Ovary (tissue), 10 donors: ENCODE measurements at places on chromosomes 2 and 18.
A peak's percentile ranks its signal among the peaks of the same experiment; 100 is the strongest.

DNA sequence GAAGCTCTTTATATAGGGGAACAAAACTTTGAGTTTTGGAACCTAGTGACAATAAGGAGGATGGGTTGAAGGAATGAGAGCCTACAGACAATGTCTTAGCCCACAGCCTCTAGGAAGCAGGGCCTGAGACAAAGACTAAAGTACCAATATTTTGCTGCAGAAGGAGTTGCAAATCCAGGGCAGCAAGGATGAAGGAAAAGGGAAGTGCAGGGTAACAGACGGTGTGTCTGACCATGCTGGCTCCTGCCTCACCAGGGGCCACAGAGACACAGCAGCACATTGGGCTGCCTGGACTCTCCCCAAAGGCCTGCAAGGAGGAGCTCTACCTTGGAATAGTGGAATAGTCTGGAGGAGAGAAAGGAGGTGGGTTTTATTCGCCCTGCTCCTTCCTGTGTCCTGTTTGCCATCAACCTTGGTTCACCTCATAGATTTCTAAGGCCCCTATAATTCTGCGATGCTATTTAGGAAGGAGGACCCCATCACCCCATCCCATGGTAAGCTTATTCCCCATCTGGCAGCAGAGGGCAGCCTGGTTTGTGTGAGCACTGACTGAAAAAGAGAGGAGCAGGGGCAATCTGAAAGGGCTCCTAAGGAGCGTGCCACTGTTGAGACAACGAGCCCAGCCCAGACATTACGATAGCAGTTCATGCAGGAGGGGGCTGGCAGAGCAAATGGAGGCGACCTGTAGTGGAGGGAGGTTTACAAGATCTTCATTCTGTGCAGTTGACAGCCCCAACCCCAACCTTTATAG, 143.4 kb downstream of the MGAT5 start:
- no peak for DNase-seq

- no peak for DNase-seq
These were observed 175.6 kb downstream of the PRKCE start for GRCh38 chr2:45826884-45827635.

DNA sequence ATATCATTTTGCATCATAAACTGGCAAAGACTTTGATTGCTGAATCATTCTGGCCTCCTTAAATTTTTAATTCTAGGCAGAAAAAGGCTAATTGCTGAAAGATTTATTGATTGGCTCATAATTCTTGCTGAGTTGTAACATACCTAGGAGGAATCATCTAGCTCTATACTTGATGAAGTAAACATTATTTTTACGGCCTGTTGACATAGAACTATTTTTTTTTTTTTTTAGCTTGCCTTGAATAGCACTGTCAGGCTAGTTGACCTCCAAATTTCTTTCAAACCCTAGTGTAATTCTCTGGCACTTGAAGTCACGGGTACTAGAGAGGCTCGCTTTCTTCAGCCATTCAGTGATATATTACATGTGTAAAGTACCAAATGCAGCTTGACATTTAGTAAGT, 2.8 kb downstream of the SERPINB12 start:
- no peak for DNase-seq

GRCh38 chr2:184370954-184371353, 227.4 kb upstream of the ZNF804A start:
- DNase-seq, result no peak

DNA sequence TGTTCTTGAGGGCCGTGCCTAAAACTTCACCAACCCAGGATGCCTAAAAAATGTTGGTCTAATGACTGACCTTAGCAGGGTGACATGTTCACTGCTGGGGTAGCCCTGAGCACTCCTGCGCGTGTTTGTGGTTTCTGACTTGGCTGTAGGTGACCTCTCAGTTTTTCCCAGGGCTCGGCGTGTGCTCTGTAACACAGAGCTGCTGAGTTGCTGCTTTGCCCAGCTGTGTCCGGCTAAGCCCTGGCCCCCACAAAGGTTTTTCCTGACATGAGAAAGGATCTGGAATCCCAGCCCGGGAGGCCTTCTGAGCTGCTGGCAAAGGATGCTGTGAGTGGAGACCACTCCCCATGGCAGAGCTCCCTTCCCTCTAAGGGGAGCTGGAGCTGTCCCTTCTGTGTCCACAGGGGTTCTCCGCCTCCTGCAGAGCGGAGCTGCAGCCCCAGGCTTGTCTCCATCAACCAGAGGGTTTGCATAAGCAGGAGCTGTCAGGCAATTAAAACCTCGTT, 52.7 kb downstream of the CRIM1 start:
- DNase-seq, result peak; percentile 57

DNA sequence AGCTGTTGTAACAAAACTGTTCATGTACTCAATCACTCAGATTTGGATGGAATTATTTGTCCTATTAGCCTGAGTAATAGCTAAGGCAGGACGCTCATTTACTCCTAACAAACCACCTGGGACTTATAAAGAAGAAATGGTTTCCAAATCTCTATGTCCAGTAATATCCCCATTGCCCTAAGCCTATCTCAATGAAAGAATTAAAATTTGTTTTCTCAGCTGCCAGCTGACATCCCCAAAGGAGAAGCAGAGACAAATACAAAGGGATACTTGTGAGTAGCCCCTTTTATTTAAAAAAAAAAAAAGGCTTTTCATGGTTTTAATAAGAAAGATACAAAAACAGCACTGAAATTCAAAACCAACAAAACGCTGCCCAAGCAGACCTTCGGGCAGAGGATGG, 211.4 kb upstream of the PARD3B start:
- DNase-seq, result no peak

- no peak for DNase-seq
These were observed 45.6 kb downstream of the DDX18 start for GRCh38 chr2:117859924-117860647.

DNA sequence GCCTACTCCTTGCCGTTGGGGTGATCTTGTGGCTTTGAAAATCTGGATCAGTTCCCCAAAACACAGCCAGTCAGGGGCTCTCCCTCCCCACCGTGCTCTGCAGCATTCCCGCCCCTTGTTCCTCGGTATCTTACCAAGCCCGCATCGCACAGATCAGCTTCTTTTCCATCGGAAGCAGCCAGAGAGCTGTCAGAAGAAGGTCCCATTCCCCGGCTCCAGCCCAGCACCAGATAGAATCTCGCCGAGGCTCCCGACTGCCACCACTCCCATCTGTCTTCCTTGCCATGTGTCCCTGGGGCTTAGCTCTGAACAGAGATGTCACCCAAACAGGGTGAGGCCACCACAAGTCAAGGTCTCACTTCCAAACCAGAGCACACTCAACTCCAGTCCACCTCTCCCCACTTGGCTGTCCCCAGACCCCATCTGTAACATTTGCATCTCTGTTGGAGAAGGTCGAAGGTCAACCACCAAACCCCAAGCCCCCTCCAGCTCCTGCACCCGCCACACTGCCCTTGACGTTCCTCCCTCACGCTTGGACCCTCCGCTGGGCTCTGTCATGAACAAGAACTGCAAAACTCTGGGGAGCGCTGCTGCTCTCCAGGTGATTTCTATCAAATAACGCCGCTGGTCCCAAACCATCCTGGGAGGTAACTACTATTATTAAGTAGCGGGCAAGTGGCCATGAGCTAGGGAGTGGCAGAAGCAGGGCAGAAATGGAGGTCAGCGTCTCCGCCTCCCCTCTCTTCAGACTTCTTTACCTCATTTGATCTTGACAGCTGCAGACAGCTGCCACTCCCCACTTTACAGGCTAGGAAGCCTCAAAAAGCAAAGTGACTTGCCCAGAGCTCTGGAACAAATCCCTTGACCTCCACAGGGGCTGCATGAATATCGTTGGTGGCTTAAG, 70.0 kb upstream of the TAF1B start:
- DNase-seq, result no peak

DNA sequence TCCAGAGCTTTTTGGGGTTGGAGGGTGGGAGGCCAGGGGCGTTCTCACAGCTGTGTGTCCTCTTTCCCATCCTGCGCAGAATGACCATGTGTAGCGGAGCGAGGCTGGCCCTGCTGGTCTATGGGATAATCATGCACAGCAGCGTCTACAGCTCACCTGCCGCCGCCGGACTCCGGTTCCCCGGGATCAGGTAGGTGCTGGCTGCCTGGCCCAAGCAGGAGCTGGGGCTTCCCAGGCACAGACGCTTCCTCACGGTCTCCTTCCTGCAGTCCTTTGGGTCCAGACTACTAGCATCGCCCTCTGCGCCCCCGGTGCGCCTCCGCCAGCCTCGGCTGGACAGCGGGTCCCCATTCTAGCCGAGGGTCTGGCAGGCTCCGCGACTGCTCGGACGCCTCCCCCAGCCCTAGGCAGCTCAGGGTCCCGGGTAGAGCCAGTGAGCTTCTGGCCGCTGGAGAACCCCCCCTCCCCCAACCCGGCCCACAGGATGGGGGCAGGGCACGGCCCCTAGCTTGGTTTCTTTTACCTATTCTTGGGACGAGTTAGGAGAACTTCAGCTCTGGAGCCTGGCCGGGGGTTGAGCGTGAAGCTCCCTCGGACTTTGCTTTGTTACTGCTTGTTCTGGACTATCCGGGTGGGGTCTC, 756 bp downstream of the ADCYAP1 start:
- no peak for DNase-seq

DNA sequence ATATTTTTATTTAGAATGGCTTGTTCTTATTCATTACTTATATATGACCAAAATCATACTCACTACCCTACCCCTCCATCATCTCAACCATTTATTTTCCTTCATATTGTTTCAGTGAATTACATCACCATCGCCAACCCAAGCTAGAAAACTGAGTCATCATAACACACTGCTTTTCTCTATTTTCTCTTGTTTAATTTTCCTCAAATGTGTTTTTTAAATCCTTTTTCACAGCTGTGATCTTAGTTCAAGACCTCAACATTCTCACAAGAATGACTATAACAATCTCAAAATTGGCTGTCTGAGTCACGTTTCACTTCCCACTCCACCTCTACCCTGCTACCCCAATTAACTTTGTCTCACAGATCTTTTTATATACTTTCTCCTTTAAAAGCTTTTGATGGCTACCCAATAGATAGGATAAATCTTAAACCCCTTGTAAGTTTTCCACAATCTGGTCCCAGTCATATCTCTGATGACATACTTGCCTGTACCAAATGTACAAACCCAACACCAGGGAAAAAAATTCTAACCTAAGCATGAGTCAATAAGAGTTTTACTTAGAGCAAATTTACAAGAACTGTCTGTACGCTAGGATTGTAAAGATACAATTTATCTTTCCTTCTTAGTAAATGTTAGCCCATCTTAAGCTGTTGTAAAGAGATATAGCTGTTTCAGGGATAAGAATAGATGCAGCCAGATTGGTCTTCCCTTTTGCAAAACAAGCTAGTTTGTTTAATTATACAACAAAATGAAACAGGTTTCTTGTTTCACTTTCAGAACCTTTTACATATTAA, 635.1 kb upstream of the SLC39A10 start:
- no peak for DNase-seq

GRCh38 chr2:215835657-215836056, 177.7 kb downstream of the MREG start:
- DNase-seq, result no peak

GRCh38 chr18:48674758-48675351, 136.0 kb downstream of the CTIF start:
- peak; percentile 13 for DNase-seq

- DNase-seq, result no peak
These were observed 172.3 kb downstream of the ARL6IP6 start for GRCh38 chr2:152890736-152891135.

DNA sequence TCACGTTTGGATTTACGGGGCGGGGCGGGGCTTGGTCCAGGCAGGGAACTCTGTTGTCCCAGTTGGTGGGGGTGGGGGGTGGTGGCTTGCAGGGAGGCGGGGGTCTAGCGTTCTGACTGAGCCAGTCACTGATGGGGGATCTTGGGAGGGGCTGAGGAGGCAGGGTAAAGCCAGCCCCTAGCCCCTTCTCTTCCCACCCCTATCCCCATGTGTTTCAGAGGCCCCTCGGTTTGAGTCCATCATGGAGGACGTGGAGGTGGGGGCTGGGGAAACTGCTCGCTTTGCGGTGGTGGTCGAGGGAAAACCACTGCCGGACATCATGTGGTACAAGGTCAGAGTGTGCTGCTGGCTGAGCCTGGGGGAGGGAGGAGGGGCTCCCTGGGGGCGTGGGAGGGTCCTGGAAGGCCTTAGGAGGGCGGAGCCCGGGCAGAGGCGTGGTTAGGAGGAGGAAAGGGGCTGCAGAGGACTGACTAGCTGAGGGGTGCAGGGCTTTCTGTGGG, 22.0 kb upstream of the GMPPA start:
- DNase-seq, result peak; percentile 68

- no peak for DNase-seq
These were observed 268.3 kb upstream of the SALL3 start for GRCh38 chr18:78711316-78711715.

- peak; percentile 82 for DNase-seq
These were observed 73.1 kb downstream of the ACKR3 start for GRCh38 chr2:236642584-236643291.

GRCh38 chr2:145080426-145080825, 560.5 kb upstream of the ZEB2 start:
- DNase-seq, result no peak

GRCh38 chr2:134642938-134643337, 75.9 kb downstream of the TMEM163 start:
- DNase-seq, result no peak

DNA sequence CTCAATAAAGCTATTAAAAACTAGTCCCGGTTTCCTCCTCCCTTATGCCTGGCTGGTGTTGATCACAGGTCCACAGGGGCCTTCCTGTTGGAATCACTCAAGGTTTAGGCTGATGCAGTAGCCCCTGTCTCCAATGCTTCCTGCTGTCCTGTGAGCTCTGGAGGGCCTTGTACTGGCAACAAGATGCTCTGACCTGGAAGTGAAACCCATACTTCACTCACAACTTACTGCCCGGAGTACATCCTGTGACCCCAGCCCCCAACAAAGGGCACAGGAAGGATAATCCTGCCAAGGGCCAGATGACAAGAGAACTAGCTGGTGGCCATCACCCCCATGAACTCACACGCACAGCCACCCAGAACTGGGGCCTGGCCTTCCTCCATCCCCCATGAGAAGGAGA, 50.3 kb downstream of the ZBTB7C start:
- DNase-seq, result peak; percentile 3

GRCh38 chr2:71670430-71670795, 217.1 kb downstream of the DYSF start:
- DNase-seq, result no peak

DNA sequence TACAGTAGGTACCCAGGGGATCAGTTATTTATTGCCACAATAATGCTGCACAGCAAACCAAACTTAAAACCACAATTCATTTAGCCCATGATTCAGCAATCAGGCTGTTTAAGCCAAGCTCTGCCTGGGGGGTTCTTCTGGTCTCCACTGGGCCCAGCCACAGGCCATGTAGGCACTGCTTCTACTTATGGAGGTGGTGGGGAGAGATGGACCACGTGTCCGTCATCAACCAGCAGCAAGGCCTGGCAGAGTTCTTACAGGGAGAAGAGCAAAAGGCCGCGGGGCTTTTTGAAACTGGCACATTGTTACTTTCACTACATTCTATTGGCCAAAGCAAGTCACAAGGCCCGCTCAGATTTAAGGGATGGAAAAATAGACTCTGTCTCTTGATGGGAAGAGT, 76.3 kb upstream of the DAPL1 start:
- DNase-seq, result no peak
